ENCODE measurements at places on chromosomes 7 and 10.

GRCh38 chr7:90210981-90211380 is 559 bp upstream of the STEAP2 start:
- no peak for DNase-seq

GRCh38 chr7:104973227-104973626 is 40.8 kb upstream of the KMT2E start:
- DNase-seq = no peak

DNA sequence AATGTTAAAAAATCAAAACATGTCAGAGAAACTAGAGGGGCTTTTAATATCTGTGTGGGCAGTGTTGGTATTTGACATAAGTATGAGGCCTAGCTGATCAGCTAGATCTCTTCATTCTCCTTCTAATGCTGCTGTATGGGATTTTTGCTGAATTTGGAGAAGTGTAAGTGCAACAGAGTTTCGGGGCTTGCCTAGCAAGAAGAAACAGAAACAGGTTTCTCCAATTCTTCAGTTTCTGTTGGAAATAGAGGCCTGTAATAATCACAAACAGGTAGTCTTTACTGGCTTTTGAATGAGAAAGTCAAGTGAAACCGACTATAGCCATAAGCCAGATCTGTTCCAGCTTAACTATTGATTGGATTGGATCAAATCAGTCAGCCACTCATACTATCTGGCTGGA is 96.4 kb upstream of the PCLO start:
- peak; percentile 17 for DNase-seq

GRCh38 chr7:146319629-146320028 is 203.0 kb downstream of the CNTNAP2 start:
- DNase-seq = no peak

DNA sequence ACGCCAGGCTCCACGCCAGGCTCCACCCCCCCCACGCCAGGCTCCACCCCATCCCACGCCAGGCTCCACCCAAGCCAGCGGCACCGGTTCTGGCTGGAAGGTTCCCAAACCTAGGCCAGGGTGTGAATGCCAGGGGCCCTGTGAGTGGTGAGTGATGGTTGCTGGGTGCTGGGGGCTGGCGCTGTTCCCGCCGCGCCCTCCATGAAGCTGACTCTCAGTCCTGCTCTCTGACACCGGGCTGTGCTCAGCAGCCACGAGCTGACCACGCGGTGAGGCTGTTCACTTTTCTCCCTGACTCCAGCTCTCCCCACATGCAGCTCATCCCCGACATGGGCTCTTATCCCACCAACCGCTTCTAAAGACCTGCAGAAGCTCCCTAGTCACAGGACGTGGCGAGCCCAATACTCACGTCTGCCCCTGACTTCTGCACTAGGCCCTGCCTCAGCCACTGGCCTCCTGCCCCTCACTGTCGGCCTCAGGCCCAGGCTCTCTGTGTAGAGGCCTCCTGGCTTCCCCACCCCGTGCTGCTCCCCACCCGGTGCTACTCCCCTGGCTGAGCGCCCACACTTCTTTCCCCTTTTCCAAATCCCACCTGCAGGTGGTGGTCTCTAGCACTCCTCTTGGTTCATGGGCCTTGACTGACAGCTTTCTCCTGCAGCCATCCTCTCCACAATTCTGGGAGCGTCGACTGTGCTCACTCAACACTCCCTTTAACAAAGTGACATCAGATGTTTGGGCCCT is 603.0 kb downstream of the PTPRN2 start:
- no peak for DNase-seq

DNA sequence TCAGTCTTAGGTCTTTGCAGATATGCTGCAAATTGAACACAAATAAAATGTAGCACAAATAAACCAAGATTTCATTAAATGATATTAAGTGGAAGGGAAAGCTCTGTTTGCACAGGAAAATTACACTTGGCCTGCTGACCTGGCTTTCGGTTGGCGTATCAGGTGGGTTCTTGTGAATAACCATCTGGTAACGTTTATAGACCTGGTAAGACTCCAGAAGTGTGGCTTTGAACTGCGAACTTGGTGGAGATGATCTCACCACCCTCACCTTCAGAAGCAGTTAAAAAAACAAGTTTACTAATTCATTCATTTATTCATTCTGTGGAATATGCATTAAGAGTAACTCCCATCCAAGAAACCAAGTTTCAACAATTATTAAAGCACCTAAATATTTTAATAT is 28.1 kb downstream of the ATE1 start:
- no peak for DNase-seq

DNA sequence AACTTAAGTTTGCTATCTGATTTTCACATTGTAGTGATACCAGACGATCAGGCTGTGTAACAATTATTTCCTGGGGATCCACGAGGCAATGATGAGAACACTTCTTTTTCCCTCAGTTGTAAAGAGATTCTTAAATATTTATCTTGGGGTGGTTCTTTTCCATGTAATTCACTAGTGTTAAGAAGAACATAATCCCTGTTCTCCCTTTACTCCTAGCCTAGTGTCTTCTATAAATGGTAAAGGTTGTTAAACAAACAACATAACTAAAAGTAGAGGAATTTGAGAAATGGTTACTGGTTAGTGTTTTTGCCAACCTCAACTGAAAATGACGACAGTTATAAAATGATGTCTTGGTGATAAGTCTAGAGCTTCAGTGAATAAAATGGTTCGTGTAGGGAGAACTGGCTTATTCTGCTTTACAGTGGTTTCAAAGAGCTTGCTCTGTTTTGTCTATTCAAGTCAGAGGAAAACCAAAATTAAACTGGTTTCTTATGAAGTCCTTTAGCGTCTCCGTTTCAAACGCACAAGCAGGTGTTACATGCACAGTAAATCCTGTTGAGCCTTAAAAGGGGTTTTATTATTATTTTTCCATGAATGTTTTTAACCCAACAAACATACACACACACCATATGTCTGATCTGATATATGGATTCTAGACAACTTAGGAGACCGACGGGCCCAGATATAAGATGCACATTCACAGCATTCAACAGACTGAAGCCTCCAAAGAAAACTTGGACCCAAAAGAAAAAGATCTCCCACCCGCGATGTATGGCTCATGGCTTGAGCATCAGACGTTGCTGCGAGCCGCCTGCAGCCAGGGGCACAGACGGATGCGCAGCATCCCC is 1.1 kb downstream of the TBX20 start:
- DNase-seq = no peak

DNA sequence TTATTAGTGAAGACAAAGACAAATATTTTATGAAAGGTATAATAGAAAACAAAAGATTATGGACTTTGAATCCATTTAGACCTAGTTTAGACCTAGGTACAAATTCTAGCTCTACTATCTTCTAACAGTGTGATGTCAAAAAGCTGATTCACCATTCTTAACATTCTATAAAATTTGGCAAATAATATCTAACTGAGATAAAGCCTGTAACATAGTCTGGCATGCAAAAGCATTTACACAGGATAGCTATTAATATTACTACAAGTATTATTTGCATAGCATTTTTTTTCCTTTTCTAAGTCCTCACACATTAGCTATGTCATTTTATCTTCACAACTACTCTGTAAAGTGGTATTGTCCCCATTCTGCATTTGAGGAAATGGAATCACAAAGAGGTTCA is 179.6 kb upstream of the LRRTM3 start:
- no peak for DNase-seq

DNA sequence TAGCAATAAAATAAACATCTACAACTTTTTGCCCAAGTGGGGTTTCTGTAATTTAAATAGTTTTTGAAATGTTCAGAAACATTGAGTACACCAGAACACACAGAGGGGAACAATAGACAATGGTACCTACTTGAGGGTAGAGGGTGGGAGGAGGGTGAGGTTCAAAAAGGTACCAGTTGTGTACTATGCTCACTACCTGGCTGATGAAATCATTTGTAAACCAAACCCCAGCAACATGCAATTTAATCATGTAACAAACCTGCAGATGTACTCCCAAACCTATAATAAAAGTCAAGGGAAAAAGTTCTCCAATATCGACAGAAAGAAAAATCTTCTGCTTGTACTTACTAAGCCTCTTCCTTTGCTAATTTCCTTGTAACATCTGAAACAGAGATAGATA is 4.2 kb upstream of the TES start:
- no peak for DNase-seq

GRCh38 chr10:28533571-28534304 is 820 bp downstream of the WAC start:
- DNase-seq = peak; percentile 48

- DNase-seq = no peak
Measured at GRCh38 chr7:42735081-42735480, 176.8 kb downstream of the C7orf25 start.
